Colonic mucosa (tissue), 4 donors: ENCODE measurements at places on chromosomes 16 and 17. TPM values are rescaled to one million over a fixed set of nuclear protein-coding genes. Genes with fewer than 3 reads are reported as not detected.

ZP2 gene
- 0.25 TPM for total RNA-seq

GSPT1 gene
- total RNA-seq, result 174 TPM

KCTD13 gene
- 17.7 TPM for total RNA-seq

SLC52A1 gene
- total RNA-seq, result 1.7 TPM

KRTAP4-6 gene
- total RNA-seq, result not detected

C17orf78 gene
- total RNA-seq, result not detected

TBX4 gene
- not detected for total RNA-seq

KRT20 gene
- 1,735 TPM for total RNA-seq

ZNF830 gene
- 12.6 TPM for total RNA-seq

KRT14 gene
- total RNA-seq, result not detected

CDR2L gene
- total RNA-seq, result 3.7 TPM

KRT28 gene
- total RNA-seq, result not detected

CMTM2 gene
- total RNA-seq, result not detected
